Midbrain (tissue), 1 donor: ENCODE measurements at places on chromosomes 16 and 17.

DNA sequence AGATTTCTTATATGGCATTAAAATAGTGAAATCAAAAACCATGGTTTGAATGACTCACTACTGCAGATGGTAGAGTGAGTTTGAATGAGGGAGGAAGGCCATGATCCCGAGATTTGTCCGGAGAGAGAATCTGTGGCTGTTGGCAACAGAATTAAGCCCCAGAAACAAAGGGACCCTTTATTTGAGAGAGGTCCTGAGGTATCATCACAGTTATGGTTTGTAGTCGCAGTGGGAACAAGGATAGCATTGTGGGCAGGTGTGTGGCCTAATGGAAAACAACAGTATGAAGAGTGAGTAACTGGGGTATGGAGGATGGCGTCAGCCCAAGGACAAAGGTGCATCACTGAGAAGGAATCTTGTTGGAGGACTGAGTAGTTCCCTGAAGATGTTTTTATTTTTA is 8.5 kb upstream of the ZFP3 start:
- no peak for DNase-seq

GRCh38 chr17:233473-233941 is 52.1 kb upstream of the DOC2B start:
- DNase-seq, result no peak

DNA sequence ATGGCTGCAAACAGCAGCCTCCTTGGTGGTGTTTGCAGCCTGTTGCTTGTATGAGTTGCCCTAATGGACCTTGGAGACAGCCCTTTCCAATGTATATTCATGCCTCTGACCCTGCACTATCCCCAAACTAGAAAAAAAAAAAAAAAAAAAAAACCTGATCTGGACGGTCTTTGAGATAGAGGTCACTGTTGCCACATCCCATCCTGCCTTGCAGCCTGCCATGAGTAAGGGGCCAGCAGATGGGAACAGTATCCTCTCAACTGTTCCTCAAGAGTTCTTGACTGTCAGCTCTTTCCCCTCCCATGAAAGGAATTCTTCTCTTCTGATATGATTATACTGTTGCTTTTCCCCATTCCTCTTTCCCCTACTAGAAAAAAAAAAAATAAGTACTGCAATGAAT is 152.4 kb downstream of the SSH2 start:
- DNase-seq, result no peak

DNA sequence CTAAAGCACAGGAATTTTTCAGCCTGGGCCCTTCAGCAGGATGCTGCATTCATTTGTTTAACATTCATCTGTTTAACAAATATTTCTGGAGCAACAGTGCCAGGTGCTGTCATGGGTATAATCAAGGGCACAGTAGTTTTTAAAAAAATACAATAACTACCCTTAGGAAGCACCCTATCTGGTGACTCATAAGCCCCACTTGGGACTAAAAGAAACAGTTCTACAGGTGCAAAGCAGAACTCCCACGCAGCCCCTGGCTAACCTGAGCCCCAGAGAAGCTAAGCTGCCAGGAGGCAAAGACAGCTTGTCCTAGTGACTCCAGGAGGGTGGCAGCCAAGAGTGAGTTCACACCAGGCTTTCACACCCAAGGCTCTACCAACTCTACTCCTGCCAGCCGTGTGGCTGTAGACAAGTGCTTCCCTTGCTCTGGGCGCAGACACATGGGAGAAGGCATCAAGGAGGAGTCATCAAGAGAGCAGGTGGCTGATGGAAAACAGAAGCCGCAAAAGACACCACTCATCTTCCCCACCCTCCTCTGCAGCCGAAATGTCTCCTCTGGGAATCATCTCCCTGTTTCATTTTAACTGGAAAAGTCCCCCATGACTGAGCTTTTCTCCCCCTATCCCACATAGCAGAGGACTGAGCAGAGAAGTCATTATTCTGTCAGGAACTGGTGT is 14.4 kb downstream of the CUEDC1 start:
- no peak for DNase-seq

- DNase-seq, result peak; percentile 73
These were observed 1.1 kb downstream of the GLIS2 start for GRCh38 chr16:4316864-4317531.

DNA sequence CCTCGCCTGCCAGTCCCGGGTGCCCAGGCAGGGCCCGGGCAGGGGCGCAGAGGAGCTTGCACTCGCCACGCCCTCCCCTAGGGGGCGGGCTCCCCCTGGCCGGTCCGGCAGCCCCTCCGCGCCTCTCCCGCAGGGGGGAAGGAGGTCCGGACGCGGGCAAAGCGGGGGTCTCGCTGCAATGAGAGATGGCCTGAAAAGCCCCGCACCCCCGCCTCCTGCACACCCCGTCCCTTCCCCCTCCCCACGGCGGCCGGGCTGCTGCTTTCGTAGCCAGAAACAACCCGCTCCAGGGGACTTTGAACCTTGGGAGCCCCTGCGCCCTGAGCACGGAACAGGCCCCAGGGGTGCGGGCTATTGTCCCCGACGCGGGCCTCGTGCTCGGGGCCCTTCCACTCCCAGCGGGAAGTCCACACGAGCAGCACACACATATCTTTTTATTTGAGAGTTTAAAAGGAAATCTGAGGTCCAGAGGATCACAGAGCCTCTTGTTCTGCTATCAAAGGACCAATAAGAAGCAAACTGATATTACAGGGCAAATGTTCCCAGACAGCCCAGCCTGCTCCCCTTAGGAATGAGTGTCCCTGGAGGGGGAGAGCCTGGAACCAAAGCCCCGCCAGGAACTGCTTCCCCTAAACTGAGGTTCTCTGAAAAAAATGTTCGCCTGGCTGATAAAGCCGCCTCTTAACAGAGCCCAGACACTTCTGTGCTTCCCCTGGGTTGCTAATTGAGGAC is 5.8 kb upstream of the CBX4 start:
- DNase-seq, result peak; percentile 51

DNA sequence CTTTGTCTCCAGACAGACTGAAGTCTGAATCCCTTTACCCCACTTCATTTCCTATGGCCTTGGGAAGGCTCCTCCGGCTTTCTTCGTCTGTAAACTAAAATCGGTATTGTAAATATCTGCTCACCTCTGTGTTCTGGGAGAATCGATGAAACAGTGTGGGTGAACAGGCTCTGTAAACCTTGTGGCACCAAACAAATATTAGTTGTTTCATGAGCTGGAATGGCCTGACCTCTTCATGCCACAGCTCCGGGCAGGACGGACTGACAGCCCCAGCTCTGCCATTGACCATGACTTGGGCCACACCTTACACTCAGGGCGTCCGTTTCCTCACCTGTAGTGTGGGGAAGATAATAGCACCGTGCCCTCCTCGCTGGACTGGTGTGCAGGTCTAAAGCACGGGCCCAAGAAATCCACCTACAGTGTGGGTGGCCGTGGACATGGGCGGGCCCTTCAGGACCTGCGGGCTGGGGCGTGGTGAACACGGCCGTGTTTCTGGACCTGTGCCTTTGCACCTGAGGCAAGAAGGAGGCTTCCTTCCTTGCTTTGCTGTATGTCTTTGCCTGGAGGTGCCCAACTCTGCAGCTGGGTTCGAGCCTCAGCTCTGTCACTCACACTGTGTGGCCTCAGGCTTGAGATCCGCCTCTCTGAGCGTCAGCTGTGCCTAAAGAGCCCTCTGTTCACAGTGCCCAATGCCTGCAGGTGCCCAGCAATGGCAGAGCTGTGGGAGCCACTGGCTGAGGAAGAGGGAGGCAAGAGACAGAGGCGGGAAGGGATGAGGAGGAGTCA is 6.1 kb upstream of the OSGIN1 start:
- DNase-seq, result no peak

- DNase-seq, result no peak
These were observed 86.5 kb downstream of the ENGASE start for GRCh38 chr17:79160980-79161636.

GRCh38 chr17:61831099-61831498 is 32.2 kb downstream of the BRIP1 start:
- DNase-seq, result no peak

- no peak for DNase-seq
These were observed 118.2 kb downstream of the MGAT5B start for GRCh38 chr17:76986365-76986764.

- DNase-seq, result no peak
These were observed 6.3 kb upstream of the RGS9 start for GRCh38 chr17:65130832-65131231.

DNA sequence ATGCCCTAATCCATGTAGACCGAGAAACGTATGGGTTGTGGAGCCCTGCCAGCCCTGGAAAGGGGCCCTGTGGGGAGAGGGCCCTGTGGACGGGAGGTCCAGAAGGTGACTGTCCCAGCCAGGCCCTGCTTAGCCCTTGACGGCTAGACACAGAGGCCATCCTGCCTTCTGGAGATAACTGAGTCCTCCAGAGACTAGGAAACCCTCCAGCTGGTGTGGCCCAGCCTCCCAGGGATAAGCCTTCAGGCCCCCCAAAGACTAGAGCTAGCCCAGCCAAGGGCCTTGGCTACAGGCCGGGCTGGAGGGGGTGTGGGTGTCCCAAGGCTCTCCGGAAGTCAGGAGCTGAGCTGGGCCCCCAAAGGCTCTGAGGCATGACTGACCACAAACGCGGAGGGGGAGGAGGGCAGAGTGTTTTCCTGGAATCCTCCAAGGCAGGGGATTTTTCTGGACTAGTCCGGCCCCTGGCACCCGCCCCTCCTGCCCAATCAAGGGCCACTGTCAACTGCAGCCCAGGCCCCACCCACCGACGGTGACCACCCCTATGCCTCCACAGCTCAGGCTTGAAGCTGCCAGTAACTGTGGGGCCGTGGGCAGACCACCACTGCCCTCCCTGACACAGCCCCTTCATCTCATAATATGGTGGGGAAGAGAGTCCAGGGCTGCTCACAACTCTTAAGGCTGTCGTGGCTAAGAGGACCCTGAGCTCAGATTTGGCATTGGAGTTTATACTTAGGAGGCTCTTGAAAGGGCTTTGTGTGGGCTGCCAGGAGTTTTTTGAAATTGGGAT is 885 bp upstream of the VASN start:
- peak; percentile 34 for DNase-seq

DNA sequence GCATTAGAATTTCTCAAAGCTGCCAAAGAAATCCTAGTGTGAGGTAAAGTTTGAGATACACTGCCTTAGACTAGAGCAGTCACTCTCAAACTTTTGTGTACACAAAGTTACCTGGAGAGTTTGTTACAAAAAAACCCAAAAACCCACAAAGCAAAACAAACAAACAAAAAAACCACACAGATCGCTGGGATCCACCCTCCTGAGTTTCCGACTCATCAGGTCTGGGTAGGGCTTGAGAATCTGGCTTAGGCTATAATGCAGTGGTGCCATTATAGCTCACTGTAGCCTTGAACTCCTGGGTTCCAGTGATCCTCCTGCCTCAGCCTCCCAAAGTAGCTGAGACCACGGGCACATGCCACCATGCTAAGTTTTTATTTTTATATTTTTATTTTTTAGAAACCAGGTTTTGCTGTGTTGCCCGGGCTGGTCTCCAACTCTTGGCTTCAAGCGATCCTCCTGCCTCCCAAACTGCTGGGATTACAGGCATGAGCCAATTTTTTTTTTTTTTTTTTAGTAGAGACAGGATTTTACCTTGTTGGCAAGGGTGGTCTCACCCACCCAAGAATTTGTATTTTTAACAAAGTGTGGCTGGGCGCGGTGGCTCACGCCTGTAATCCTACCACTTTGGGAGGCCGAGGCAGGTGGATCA is 22.3 kb upstream of the SMG1 start:
- DNase-seq, result no peak

GRCh38 chr16:67470359-67470758 is 10.6 kb downstream of the ATP6V0D1 start:
- DNase-seq, result peak; percentile 92

DNA sequence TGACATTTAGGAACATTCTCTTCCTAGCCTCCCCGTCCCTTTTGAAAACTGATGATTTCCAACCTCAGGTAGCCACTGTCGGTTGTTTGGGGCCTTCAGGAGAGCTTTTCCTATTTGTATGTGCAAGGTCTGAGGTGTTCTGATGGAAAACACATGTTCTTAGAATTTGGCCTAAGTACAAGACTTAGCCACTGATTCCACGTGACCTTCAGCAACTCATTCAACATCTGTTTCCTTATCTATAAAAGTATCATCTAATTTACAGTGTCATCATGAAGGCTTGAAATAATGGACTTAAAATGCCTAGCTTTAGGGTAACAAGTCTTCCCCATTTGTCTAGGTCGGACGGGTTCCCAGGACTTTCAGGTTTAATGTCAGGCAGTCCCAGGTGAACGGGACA is 259.3 kb downstream of the SOX9 start:
- DNase-seq, result no peak

GRCh38 chr16:21638573-21638975 is 13.8 kb downstream of the IGSF6 start:
- DNase-seq, result no peak

DNA sequence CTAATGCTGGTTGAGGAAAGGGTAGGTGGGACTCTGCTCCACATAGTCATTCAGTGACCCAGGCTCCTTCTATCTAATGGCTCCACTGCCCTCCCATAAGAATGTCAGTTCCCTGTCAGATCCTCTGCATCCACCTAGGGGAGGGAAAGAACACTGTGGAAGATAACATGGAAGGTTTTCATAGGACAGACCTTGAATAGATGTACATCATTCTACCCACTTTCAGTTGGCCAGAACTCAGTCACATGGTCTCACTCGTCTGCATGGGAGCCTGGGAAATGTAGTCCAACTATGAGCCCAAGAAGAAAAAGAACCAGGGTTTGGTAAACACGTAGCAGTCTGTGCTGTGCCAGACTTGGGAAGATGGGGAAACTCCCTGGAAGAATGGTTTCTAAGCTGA is 27.1 kb upstream of the SCNN1B start:
- DNase-seq, result no peak

- no peak for DNase-seq
These were observed 25.5 kb upstream of the CDH1 start for GRCh38 chr16:68711421-68712139.

DNA sequence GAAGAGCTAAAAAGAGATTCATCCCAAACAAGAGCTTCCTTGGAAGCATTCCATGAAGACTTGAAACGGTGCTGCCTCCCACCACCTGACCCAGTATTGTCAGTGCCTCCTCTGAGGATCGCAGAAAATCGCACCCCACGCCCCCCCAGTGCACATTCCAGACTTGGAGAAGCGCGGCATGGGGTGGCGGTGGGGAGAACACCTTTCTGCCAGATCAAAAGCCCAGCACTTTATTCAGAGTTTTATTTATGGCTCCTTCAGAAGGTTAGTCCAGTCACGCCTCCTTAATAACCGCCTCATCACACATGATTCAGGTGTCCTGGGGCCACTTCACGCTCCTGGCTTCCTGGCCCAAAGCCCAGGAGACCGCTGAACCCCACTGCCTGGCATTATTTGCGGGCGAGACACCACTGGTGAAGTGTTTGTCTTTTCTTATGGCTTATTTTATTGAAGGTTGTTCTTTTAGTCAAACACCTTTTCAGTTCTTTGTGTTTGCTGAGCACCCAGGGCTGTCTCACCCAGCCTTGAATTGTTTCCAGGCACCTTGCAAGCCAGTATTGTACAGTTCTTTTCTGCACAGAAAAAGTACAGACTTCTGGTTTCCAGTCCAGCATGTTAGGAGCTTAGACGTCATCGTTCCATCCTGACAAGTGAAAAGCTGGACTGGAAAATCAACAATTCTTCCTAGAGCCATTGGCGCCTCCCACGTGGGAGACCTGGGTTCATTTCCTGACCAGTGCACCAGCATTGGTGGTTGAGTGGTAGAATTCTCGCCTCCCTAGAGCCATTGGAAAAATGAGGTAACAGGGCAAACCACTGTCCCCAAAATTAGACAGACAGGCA is 79.6 kb upstream of the CACNG5 start:
- no peak for DNase-seq

- DNase-seq, result no peak
These were observed 8.6 kb downstream of the CCDC102A start for GRCh38 chr16:57527610-57528360.
